ENCODE measurements at places on chromosomes 6 and 20.

DNA sequence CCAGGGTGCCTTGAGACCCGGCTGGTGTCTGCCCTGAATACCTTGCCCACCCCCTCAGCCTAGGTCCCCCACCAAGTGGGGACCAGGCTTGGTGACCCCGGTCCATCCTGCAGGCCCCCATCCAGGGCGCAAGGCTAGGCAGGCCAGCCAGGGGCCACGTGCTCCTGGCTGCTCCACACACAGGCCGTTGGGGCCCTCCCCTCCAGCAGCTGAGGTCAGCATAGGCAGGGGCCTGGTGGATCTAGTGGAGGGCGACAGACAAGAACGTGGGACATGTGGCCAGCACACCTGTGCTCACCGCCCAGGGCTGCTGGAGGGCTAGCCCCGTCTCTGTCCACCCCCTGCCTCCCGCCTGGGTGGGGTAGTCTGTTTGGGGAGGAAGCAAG, 7.5 kb upstream of the HRH3 start:
- no peak for DNase-seq

GRCh38 chr20:17667445-17667844, 14.6 kb downstream of the RRBP1 start:
- DNase-seq: no peak

DNA sequence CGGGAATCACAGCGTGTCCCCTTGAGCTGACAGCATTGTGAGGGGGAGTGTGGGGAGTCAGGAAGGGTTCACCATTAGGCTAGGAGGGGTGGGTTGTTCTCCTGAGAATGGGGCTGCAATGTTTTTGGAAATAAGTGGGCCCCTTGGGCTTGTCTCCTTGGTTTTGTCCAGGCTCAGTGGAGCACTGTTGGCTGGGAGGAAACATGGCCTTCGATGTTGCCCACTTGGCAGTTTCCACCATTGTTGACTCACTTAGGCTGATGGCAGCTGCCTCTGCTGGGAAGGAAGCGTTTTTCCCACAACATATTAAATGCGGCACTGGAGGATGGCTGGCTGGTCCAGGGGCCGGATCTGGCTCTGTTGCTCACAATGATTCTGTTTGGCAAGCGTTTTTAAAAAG, 512.1 kb downstream of the QKI start:
- no peak for DNase-seq

DNA sequence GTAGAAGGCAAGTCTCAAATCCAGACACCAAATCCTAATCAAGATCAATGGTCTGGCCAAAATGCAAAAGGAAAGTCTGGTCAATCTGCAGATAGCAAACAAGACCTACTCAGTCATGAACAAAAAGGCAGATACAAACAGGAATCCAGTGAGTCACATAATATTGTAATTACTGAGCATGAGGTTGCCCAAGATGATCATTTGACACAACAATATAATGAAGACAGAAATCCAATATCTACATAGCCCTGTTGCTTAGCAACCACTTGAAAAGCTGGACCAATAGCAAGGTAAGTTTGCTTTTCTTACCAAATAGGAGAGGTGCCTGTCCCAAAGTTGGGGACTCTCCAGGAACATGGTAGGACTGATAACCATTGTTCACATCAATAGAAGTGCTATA, 2.0 kb downstream of the SEMG2 start:
- no peak for DNase-seq

GRCh38 chr6:21396313-21396712, 197.2 kb upstream of the SOX4 start:
- no peak for DNase-seq

- DNase-seq: no peak
These were observed 159.1 kb upstream of the TOP1 start for GRCh38 chr20:40869218-40870147.

DNA sequence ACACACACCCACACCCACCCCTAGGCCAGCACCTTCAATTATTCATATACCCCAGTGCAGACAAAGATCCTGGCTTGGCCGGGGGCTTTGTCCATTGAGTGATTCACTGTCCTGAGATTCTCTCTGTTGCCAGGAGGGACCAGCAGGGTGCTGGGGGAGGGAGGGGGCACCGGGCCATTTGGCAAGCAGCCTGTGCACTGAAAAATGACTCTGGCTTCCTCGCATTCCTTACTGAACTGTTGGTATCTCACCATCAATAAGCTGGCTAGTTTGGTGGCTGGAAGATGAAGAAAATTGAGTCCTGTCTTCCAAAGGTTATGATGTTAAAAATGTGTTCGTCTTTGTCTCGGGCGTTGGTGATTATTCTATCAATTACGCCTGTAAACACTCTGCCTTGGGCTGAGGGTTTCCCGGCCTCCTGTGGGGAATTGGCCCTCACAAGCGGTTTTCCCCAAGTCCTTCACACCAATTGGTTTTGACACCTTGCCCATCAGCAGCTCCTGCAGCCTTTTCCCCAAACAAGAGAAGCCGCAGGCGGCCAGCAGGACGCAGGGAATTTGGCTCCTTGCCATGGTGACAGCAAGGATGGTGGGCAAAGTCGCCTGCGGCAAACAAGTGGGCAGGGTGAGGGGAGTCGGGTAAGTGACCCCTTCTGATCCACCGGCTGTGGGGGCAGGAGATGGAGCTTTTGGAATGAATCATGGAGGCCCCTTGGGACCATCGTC, 4.9 kb downstream of the VSTM2L start:
- DNase-seq: no peak

GRCh38 chr6:42274898-42275297, 57.2 kb upstream of the MRPS10 start:
- no peak for DNase-seq

- DNase-seq: no peak
These were observed 17.9 kb downstream of the RALGAPA2 start for GRCh38 chr20:20694591-20694990.

- no peak for DNase-seq
These were observed 908.0 kb downstream of the QKI start for GRCh38 chr6:164322533-164322932.

DNA sequence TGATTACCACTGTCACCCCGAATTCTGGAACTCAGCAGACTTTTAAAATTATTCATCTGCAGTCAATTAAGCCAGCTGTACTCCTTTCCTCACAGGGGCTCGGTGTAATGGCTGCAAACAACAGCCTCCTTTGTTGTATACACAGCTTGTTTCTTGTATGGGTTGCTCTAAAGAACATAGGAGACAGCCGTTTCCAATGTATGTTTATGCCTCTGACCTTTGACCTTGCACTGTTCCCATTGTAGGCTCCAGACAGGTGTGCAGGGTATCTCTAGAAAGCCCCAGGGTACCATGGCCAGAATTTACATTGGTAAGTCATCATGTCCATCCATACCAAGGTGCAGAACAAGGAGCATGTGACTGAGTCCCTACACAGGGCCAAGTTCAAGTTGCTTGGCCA, 11.5 kb upstream of the TENT5A start:
- DNase-seq: no peak

DNA sequence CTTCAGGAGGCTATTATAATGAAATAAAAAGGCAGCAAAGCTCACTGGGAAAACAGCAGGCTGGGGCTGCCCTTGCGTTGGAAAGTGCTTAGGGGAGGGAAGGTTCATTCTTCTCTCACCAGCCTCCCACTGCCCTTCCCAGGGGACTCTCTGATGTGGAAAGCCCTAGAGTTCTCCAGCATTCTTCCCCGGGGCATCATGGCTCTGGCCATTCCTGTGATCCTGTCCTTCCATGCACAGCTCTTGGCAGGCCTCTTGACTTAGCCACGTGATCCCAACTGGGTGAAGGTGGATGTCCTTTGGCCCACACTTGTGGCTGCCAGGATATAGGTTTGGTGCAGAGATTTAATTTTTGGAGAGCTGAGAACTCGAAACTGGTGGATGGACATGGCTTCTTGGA, 58.0 kb upstream of the ZNF831 start:
- DNase-seq: no peak

GRCh38 chr6:89999945-90000825, 105.9 kb downstream of the GJA10 start:
- DNase-seq: no peak

Data from CD4-positive, alpha-beta T cell treated with Interferon alpha-2 for 1 hour (primary cell).